Stimulated activated CD4-positive, alpha-beta T cell treated with anti-CD3 and anti-CD28 coated beads, Interleukin-1b, Interleukin-23, amount 100 ng/mL, for 1 hour (primary cell): ENCODE measurements at places on chromosomes 11 and 22.

- no peak for DNase-seq
Observed at GRCh38 chr22:33576205-33576604, 344.1 kb downstream of the LARGE1 start.

- no peak for DNase-seq
Observed at GRCh38 chr11:74494916-74495315, 1.4 kb upstream of the LIPT2 start.

GRCh38 chr11:78298291-78298771 lies 109.6 kb downstream of the USP35 start:
- DNase-seq = no peak

- DNase-seq = no peak
Observed at GRCh38 chr11:18075444-18075843, 29.4 kb upstream of the TPH1 start.

DNA sequence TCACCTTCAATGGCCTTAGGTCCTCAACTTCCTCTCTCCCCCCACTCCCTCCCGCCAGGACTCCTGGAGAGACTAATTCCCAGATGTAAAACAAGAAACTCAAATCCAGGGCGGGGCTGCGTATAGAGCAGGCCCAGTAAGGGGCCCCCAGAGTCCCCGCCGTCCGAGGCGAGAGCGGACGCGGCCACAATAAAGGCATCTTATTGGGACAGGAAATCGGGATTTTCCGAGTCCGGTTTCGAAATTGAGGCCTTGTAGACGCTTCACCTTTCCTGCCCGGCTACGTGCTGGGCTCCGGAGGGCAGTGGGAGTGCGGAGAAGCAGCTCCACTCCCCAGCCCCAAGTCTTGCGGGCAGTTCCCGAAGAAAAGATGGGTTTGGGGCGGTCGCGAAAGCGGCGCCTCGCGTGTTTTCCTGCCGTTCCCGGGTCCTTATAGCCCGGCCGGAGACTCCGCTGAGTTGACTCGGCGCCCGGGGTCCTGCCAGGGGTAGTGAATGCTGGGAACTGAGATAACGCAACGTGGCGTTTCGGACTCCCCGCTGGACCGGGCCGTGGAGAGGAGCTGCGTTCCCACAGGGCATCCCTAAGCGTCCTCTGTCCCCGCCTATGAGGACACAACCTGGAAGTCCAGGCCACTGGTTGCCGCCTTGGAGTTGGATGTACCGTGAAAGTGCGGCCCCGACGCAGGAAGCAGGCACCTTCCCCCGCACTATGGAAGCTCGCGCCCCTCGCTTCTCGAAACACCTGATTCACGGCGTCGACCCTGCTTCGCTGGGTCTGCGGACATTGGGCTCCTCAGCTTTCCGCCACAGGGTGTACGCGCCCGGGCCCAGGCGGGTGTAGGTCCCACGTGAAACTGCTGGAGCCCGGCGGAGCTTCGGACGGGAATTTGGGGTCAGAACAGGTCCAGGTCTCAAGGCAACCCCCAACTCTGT lies 4.8 kb upstream of the CHRM1 start:
- DNase-seq = no peak

- no peak for DNase-seq
Observed at GRCh38 chr11:64028398-64029115, 7.2 kb upstream of the FLRT1 start.

- DNase-seq = no peak
Observed at GRCh38 chr11:77065878-77066228, 918 bp upstream of the CAPN5 start.

DNA sequence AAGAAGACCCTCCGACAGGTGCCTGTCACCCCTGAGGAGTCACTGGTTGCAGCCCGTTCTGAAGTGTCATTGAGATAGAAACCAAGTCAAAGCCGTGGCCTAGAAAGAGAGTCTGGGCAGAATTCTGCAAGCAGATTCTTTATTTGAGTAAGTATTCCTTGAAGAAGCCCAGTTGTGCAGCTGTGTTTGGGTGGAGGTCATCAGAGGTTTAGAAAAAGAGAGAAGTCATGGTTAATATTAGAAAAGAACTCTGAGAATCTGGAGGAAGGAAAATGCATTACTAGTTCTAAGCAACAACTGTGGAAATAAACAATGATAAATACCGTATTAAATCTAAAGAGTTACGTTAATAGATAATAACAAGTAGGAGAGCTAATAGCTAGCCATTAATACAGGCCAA lies 118.8 kb upstream of the KIRREL3 start:
- no peak for DNase-seq

- no peak for DNase-seq
Observed at GRCh38 chr22:41608386-41608785, 12.5 kb downstream of the DESI1 start.

DNA sequence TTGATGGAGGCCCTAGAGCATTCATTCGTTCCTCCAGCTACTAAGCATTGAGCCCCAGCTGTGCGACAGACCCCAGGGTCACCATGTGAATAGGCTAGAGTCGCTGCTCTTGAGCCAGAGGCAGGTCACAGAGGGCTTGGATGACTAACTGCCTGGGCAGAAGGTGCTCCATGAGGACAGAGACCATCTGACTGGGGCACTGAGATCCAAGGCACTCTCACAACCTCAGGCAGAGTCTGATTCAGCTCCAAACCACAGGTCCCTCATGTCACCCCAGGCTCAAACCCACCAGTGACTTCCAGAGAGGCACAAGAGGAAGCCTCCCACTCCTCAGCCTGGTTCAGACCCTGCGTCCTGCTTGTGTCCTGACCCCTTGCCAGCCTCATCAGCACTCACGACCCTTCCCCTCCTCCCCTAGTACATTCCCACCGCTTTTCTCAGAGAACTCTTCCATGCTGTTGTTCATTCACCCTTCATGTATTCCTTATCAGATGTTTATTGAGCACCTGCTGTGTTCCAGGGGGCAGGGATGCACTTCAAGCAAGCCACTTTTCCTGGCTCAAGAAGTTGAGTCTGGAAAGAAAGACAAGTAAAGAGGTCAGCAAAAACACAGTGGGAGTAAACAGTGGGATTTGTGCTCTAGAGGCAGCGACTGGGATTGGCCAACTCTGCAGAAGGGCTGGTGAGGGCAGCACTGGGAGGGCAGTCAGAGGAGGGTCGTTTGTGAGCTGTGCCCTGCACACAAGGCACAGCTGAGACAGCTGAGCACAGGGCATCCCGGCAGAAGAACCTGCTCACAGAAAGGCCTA lies 9.3 kb downstream of the OAF start:
- no peak for DNase-seq

- no peak for DNase-seq
Observed at GRCh38 chr11:119447664-119448242, 24.8 kb upstream of the THY1 start.

GRCh38 chr22:38523479-38523878 lies 17.4 kb upstream of the DDX17 start:
- no peak for DNase-seq

DNA sequence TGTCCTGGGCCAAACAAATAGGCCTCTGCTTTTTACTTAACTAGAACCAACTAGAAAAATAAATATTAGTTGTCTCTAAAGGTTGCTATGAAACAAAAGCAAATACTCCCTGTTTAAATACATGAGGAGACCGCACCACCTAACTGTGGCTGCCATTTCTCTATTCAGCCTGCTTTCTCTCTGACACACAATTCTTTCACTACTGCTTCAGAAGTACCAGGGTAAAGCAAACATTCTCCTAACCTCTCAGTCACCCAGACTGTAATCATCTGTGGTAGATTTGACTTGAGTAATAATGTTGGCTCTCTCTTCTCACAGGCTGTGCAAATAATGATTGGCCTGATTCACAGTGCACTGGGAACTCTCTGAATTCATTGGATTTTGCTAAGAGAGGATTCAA lies 41.0 kb upstream of the MS4A8 start:
- no peak for DNase-seq

GRCh38 chr22:27614006-27614649 lies 187.4 kb downstream of the MN1 start:
- DNase-seq = no peak

- DNase-seq = no peak
Observed at GRCh38 chr22:39405346-39406085, 5.9 kb downstream of the TAB1 start.

DNA sequence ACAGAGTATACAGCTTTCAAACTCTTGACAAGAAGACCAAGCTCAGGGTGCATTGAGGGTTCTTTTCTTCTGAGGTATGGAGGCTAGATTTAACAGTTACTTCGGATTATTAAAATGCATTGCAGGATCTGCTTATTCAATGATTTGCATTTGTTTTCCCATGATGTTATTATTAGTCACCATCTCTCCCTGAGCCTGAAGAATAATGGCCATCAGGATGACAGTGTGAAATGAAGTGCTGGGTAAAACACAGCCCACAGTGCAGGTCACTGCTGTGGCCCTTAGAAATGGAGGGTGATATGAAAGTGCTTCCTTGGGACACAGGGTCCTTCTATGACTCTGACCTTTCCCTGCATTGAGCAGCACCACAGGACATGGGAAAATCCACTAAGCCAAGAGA lies 40.0 kb downstream of the TECTA start:
- DNase-seq = no peak

GRCh38 chr11:65493367-65494176 lies 5.3 kb upstream of the MALAT1 start:
- DNase-seq = no peak

DNA sequence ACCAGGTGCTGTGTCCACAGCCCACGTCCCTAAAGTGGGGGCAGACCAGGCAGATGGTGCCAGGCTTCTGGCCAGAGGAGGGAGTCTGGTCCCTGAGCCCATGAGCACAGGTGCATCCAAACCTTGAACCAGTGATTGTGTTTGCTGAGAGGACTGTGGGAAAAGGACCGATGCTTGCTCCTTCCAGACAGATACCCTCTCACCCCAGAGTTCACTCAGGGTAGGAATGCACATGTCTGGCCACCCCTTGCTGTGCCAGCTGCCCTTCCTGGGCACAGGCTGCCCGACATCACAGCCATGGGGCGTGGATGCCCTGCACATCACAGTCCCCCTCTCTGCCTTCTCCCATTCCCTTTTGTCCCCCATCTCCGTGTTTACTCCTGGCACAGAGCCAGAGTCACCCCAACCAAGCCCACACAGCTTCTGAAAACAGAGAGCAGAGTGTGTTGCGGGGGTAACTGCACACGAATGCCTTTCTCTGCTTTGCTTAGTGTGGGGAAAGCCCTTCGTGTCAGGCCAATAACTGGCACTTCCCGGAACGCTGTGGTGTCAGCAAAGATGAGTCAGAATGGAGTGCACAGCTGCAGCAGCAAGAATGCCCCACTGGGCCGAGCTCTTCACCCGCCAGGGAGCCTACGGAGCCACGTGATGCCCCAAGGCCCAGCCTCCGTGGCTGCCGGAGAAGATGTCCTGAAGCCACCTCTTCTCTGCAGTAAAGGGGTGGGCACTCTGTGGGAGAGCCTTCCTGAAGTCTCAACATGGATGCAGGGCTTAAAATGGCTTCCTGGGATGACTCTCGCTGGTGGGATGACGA lies 7.6 kb downstream of the CARS1 start:
- peak; percentile 19 for DNase-seq
